ENCODE measurements at places on chromosomes 4 and X.

GRCh38 chrX:150063674-150064073 lies 125.4 kb upstream of the EOLA2 start:
- no peak for DNase-seq

DNA sequence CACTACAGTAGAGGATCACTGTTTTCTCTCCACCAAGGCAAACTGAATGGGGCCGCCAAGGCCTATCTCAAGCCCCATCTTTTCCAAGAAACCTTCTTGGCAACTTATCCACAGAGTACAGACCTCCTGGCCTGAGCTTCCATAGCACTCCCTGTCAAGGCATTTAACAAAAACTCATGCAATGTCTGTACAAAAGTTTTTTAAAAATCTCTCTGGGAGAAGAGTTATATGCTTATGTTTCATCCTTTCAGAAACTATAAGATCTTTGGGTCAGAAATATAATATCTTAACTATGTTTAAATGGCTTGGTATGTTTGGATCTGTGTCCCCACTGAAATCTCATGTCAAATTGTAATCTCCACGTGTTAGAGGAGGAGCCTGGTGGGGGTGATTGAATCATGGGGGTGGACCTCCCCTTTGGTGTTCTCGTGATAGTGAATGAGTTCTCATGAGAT lies 13.6 kb downstream of the ADAMTS3 start:
- no peak for DNase-seq

GRCh38 chr4:130808492-130808891 lies 1712.5 kb downstream of the C4orf33 start:
- no peak for DNase-seq

GRCh38 chrX:37542791-37543190 lies 28.7 kb upstream of the LANCL3 start:
- DNase-seq, result no peak

- DNase-seq, result no peak
Measured at GRCh38 chr4:149045731-149046130, 603.5 kb upstream of the NR3C2 start.

GRCh38 chr4:20825505-20825904 lies 125.2 kb downstream of the PACRGL start:
- DNase-seq, result no peak

DNA sequence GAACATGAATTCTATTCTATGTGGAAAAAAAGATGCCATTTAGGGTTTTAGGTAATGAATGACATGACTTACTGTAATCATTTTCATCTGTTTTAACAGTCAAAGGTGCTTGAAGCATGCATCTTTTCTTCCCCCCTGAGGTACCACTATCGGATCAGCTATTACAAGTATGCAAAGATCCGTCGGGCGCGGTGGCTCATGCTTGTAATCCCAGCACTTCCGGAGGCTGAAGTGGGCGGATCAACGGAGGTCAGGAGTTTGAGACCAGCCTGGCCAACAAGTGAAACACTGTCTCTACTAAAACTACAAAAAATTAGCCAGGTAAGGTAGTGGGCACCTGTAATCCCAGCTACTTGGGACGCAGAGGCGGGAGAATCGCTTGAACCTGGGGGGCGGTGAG lies 241.3 kb downstream of the ARAP2 start:
- DNase-seq, result no peak

- DNase-seq, result no peak
Measured at GRCh38 chrX:140572724-140573123, 67.9 kb upstream of the SOX3 start.

DNA sequence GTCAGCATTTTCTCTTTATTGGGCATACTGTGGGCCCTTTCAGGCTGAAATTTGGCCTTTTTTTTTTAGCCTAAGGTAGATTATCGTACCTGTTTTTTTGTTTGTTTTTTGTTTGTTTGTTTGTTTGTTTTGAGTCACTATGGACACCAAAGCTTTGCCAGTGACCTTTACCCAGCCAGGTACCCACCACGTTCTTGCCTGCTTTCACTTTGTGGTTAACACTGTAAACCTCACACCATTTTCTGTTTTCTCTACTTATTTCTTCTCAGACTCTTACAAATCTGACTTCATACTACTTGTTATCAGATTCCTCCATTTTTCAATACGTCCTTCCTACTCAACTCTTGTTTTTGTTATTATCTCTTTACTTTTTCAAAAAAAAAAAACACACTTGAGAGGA lies 81.5 kb downstream of the ZNF674 start:
- no peak for DNase-seq

GRCh38 chr4:43331226-43332051 lies 438.9 kb downstream of the GRXCR1 start:
- DNase-seq, result no peak

DNA sequence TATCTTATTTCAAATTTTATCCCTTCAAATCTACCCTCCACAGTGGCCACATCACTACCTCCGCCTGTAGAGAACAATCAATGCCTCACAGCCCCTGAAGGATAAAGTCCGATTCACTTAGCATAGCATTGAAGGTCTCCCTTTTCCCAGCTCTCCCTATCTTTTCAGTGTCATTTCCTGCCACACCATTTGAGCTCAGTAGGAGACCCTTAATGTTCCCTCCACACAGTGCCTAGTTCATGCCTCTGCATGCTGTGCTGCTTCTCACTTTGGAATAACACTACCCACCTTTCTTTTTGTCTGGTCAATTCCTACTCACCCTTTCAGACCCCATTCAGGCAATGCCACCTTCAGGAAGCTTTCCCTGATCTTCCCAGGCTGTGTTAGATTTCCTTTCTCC lies 23.6 kb upstream of the SCOC start:
- DNase-seq, result no peak

GRCh38 chr4:123418351-123418931 lies 21.8 kb downstream of the SPRY1 start:
- no peak for DNase-seq

- no peak for DNase-seq
Measured at GRCh38 chrX:117325706-117326105, 790.9 kb downstream of the KLHL13 start.

GRCh38 chr4:71283642-71284257 lies 55.1 kb upstream of the SLC4A4 start:
- no peak for DNase-seq

DNA sequence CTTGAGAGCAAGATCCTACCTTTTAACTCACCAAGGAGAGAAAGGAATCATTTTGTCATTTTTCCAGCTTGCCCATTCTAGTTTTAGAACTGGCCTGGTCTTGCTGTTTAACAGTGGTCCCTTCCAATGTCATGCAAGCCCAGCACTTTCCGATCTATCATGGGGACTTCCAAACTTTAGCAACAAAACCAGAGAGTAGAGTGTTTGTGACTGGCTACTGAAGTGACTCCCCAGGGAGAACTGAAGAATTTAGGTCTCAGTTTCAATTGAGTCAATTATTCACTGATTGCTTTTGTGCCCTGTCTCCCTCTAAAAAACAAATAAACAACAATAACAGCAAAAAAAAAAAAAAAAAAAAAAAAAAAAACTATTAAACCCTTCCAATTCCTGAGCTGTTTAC lies 108.3 kb downstream of the LHFPL1 start:
- no peak for DNase-seq

- no peak for DNase-seq
Measured at GRCh38 chr4:46124773-46125413, 1.0 kb upstream of the GABRG1 start.

DNA sequence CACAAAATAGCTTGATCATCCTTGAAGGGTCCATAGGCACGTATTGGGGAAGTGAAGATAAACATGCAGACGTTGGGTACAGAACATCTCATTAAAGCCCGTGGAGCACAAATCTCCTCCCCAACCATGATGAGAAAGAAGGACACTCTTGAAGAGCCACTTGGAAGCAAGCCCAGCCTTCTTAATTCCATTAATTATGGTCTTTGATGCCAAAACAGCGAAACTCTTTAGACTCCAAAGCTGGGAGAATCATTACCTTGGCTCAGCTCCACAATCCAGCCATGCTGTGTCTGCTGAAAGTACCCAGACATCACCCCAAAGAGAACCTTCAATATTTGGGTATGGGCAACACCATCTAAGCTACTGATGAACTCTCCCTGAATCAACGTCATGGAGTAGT lies 169.0 kb upstream of the MBNL3 start:
- no peak for DNase-seq

DNA sequence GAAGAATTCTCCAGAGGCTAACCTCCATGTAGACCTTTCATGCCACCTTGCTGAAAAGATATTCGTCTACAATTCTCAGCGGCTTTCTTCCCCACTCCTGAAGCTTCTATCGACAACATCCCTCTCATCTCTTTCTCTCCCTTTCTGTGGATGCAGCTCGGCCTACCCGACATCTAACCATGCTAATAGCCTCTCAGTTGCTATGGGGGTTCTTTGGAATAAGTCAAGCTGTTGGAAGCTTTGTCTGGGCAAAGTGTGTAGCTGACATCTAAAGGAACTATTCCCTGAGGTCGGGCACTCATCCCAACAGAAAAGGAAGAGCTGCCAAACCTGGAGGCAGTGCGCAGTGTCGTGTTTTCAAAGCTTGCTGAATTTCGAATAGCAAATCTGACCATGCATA lies 192.1 kb downstream of the RBMX2 start:
- DNase-seq, result no peak

DNA sequence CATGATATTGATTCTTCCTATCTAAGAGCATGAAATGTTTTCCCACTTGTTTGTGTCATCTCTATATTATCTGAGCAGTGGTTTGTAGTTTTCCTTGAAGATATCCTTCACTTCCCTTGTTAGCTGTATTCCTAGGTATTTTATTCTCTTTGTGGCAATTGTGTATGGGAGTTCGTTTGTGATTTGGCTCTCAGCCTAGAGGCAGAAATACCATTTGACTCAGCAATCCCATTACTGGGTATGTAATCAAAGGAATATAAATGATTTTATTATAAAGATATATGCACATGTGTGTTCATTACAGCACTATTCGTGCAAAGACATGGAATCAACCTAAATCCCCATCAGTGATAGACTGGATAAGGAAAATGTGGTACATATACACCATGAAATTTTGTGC lies 172.7 kb upstream of the IL15 start:
- no peak for DNase-seq

DNA sequence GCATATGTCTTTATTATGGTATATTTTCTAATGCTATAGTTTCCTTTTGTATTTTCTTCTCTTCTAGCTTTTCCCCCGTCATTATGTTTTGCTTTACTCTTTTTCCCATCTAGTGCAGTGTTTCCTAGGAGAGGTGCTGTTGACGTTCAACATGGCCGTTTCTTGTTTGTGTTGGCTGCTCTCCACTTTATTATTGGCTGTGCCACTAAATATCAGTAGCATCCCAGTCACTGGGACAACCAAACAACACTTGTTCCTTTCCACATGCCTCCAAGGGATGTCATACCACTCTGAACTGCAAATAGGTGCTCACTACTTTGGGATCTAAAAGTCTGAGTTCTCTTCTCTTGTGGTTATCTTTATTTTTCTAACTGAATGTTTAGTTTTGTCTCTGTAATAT lies 26.5 kb downstream of the GBA3 start:
- DNase-seq, result no peak

DNA sequence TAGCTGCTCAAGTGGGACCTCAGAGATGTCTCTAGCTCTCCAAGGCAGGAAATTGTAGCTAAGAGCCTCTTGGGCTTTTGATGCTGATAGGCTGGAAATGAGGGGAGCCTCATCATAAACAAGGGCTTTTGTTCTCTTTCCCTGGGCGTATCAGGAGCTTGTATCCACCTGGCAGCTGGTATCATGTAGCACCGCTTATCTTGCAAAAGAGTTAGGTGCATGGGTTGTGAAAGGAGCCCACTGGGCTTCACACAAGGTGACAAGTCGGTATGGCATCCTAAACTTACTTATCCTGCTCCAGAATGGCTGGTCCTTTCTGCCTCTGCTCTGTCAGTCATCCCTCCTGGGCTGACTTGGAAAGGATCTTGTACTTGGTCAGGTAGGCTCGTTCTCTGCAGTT lies 565.8 kb downstream of the GRXCR1 start:
- DNase-seq, result no peak

DNA sequence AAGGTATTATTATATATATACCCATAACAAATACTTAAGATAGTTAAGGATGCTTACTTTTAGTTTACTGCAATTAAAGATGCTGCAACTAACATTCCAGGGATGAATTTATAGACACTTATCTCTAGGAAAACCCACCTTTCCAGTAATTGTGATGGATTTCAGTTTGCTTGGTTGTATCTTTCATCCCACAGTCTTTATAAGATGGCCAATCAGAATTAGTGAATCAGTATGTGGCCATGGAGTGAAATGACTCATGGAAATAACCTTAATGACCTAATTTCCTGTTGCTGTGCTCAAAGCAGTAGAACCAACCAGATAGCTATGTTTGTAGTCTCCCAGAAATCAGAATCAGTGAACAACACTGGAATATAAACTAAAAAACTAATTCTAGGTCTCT lies 26.4 kb downstream of the MOSPD2 start:
- DNase-seq, result no peak

DNA sequence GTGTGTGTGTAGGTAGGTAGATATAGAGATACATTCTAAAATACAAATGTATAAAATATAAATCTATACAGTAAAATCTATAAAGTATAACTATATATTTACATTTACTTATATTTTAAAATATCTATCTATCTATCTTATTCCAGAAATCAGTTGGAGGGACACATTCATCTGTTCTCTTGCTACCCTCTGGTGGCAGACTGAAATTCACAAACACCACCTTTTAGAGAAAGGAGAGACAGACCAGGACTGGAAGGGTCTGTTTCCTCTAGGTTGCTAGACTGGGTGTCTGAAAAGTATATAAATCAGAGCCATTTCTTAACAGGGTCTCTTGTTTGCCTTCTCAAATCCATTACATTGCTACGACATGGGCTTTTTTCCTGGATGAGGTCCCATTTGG lies 343.0 kb downstream of the OPHN1 start:
- no peak for DNase-seq

DNA sequence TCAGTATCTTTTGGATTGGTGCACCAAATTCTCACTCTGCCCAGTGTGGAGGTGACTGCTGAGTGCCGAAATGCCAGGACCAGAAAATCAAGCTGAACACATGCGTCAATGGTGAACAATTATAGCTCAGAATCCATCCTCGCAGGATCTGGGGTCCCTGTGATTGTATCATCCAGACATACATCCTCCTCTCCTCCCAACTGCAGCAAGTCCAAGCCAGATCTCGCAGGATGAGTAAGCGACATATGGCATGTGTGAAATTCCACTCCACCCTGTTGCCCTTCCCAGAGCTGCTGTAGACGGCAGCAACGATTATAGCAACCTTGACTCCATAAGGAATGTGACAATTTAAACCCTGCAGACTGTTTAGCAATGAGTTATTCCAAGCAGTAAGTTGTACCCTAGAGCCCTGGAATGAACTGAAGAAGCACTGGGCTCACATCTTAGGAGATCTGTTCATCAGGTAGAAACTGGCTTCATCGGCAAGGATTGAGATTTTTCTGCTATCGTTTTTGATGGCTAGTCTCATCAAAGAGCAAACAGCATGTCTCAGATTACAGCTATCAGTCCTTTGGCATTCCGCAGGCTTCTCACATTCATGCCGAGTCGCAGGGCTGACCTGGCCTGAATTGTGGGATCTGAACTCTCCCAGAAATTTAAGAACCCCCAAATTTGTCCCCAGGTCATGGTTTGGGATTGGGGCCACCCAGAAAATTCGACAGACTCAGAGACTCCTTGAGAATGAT lies 35.5 kb upstream of the SORBS2 start:
- DNase-seq, result no peak

GRCh38 chr4:37881811-37882210 lies 9.1 kb upstream of the TBC1D1 start:
- DNase-seq, result no peak

GRCh38 chr4:41024556-41025491 lies 189.5 kb downstream of the APBB2 start:
- DNase-seq, result no peak

- no peak for DNase-seq
Measured at GRCh38 chrX:75963774-75964173, 178.7 kb upstream of the MAGEE2 start.

- DNase-seq, result no peak
Measured at GRCh38 chr4:100113096-100113495, 77.2 kb downstream of the DDIT4L start.
